Retinal pigment epithelial cell (primary cell): ENCODE measurements at places on chromosomes 16 and 17.

GRCh38 chr17:41913798-41914197 lies 5.0 kb downstream of the ACLY start:
- DNase-seq, result no peak

- DNase-seq, result no peak
Measured at GRCh38 chr16:54059319-54059718, 227.3 kb downstream of the IRX3 start.

DNA sequence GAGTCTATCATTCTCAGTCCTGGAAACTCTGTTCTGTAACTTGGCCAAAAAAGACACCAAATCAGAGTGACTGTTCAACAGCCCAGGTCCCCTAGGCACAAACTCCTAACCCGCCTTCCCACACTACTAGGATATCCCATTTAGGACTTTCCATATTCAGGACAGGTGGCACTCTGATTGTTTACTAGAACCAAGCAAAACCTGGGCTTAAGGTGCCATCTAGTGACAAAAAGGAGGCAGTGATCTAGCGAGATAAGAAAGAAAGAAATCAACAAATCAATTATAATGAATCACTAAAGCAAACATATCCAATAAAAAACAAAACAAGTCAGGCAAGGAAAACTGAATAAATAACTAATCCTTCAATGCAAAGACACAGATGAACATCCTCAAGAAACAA lies 203.9 kb downstream of the CEP112 start:
- no peak for DNase-seq

GRCh38 chr16:84026606-84027005 lies 16.0 kb downstream of the SLC38A8 start:
- DNase-seq, result no peak

DNA sequence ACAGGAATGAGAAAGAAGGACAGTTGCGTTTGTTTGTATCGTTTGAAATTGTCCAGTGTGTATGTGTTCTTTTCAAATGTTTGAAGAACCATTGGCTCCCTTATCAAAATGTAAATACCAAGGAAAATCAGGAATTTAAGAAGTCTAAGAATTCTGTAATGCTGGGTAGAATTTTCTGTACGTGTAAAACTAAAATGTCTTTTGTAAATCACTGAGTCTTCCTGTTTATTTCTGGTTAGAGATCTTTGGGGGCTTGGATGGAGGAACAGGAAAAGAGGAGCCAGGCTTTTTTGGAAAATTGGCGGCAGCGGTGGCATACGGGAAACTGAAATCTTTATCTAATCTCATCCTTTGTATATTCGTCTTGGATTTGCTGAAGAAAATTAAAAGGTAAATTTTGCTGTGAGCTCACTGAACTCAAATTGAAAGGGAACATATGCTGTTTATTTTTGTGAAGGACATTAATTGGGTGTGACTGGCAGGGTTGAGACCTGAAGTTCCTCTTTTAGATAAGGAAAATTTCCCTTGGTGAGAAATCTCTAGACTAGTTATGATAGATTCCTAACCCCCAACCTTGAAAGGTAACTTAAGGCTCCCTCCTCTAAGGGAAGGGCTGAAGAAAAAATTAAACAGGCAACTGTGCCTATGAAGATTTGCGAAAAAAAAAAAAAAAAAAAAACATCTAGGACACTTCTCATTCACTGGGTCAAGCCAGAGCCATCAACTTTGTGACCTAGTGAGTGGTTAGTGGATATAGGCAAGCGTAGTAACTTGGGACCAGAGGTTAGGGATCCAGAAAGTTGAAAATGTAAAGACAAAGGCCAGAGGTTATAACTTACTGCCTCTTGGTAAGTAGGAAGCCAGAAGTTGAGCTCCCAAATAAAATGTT lies 10.8 kb downstream of the TAT start:
- no peak for DNase-seq

- no peak for DNase-seq
Measured at GRCh38 chr16:17301593-17302135, 169.1 kb downstream of the XYLT1 start.

DNA sequence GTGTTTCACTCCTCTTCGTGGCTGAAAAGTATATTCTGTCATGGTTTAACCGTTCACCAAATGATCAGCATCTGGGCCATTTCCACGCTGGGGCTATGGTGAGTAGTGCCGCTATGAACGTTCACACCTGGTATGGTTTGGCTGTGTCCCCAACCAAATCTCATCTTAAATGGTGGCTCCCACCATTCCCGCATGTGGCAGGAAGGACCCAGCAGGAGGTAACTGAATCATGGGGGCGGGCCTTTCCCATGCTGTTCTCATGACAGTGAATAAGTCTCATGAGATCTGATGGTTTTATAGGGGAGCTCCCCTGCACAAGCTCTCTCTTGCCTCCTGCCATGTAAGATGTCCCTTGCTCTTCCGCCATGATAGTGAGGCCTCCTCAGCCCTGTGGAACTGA lies 45.7 kb upstream of the ZNF469 start:
- no peak for DNase-seq

GRCh38 chr16:12287796-12288536 lies 311.4 kb downstream of the SNX29 start:
- DNase-seq, result no peak

- no peak for DNase-seq
Measured at GRCh38 chr17:67615011-67615561, 102.7 kb upstream of the NOL11 start.

DNA sequence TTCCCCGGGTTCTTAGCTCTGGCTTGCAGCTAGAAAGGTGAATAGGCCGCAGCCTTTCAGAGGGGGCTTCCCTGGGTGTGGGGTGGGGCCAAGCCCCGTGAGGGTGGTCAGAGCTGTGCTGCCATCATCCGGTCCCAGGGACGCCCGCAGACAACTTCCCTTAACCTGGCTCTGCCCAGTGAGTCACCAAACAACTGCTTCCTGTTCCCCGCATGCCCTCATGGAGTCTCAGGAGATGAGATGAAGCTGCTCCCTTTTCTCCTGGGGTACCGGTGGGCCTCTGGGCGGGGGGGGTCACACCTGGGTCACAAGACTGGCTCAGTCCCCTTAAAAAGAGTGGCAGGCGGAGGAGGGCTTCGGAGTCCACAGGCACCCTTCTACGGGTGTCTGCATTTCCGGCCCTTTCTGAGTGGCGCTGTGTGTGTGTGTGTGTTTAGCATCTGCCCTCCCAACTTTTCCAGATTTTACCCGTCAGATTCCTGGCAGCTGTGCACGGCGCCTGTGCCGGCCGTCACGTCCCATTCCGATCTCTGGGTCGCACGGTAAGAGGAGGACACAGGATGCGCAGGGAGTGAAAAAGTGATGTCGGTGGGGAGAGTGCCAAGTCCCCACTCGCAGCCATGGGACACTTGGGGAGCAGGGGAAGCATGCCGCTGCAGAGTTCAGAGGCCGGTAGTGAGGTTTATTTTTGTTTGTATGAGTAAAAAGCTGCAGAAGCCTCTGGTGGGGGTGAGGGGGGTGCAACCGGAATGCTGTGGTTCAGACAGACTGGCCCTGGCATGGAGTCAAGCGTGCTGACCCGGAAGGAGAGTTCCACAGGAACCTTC lies 16.8 kb downstream of the HIC1 start:
- DNase-seq, result no peak

- no peak for DNase-seq
Measured at GRCh38 chr17:28043741-28044140, 1.3 kb downstream of the NLK start.

- no peak for DNase-seq
Measured at GRCh38 chr17:1797323-1797722, 32.4 kb downstream of the SMYD4 start.

DNA sequence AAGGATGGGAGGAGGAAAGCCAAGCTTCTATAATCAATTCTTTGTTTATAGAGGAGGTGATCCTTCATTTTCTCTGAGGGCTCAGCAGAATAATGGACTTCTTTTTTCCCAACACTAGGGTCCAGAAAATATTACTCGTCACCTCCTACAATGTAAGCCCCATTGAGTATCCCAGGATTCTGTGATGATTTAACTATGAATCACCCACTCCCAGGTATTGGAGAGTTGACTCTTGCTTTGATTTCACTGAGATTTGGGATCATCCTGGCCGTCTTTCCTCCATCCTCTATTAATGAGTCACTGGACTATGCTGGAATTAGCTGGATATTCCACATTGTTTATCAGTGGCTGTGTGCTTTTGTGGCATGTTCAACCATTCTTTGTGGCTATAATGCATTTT lies 452.0 kb downstream of the NPIPA7 start:
- no peak for DNase-seq

GRCh38 chr17:29116804-29117753 lies 63.1 kb downstream of the MYO18A start:
- no peak for DNase-seq

DNA sequence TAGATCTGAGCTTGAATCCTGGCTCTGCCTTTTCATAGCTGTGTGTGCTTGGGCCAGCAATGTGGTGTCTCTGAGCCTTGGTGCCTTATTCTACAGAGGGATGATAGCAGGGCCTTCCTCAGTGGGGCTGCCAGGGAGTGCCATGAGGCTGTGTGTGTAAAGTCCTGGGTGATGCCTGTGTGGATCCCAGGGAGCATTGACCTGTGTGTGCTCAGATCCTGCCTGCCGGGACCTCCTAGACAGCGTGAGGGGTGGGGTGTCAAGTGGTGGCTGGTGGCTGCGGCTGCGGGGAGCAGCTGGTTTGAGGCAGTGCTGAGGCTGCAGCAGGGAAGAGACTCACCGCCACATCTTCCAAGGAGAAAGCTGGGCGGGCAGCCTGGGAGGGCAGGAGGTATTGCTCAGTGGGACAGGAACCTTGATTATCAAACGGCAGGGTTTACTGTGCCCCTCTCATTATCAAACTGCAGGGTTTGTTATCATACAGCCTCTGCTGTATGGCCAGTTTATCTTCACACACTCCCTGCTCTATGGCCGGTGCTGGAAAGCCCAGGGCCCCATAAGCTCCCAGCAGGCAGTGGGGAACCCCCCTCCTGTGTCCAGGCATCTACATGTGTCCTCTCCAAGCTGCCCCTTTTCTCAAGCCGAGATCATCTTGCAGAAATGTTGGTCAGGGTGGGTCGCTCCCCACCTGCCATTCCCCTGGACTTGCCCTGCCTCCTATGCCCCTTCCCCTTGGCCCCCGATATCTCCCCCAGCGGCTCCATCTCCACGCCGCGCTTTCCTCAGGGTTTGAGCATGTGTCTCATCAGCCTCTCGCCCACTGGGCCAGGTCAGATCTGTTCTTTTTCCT lies 3.1 kb upstream of the ADCY7 start:
- no peak for DNase-seq

- peak; percentile 25 for DNase-seq
Measured at GRCh38 chr16:80931801-80932707, 74.6 kb downstream of the CMC2 start.

DNA sequence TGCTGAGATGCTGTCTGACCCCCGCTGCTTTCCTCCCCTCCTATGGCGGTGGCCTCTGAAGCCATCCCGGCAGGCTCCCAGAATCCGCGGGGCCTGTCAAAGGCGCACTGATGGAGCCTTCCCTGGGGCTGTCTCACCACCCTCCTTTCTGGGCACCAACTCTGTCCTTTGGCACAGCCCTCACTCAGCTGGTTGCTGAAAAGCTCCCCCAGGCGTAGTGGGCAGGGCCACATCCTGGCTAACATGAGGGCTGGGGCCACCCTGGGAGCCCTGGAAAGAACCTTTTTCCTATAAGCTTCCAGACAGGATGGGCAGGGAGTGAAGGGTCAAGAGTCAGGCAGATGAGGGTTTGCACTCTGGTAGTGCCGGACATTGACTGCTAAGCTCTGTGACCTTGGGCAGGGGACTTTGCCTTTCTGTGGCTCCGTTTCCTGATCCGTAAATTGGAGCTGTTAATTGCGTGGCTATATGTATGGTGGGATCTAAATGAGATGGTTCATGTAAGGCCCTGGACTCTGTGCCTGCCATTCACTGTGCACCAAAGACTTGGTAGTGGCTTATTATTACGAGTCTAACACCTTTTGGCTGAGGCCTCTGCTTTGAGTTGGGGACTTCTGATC lies 27.6 kb upstream of the LASP1NB start:
- no peak for DNase-seq

DNA sequence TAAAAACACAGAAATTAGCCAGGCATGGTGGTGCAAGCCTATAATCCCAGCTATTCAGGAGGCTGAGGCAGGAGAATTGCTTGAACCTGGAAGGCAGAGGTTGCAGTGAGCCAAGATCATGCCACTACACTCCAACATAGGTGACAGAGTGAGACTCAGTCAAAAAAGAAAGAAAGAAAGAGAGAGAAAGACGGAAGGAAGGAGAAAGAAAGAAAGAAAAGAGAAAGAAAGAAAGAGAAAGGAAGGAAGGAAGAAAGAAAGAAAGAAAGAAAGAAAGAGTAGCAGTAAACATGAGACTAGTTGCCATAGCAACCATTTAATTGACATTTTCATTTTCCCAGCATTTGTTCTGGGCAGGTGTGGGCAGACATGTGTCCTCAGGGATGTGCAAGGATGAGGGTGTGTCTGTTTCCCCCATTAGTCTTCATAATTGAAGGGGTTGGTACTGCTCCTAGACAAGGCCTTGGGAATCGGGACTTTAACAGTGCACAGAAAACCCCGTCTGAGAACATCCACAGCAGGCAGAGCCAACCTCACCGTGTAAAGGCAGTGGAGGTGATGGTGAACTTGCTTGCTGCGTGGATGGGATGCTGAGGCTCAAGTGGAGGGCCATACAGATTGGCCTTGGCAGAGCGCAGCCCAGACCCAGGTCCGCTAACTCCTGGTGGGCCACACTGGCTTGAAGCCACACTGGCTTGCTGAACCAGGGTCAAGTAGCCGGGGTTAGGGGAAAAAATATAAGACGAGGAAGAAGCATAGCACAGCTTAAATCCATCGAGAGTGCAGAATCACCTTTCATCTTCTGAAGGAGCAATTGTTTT lies 35.2 kb upstream of the KIFC3 start:
- no peak for DNase-seq

- no peak for DNase-seq
Measured at GRCh38 chr16:50609471-50609870, 61.3 kb downstream of the NKD1 start.
